ENCODE measurements at places on chromosomes 2 and 18. TPM values are rescaled to one million over a fixed set of nuclear protein-coding genes. Genes with fewer than 3 reads are reported as not detected.

The UGT1A10 gene
- not detected for total RNA-seq

The DQX1 gene
- total RNA-seq: 0.71 TPM

The C2orf15 gene
- total RNA-seq: 0.56 TPM

The C1QL2 gene
- 0.98 TPM for total RNA-seq

The POTEI gene
- not detected for total RNA-seq

Measured in A673 (cell line).